ENCODE measurements at places on chromosomes 2 and 18. TPM values are rescaled to one million over a fixed set of nuclear protein-coding genes. Genes with fewer than 3 reads are reported as not detected.

DNA sequence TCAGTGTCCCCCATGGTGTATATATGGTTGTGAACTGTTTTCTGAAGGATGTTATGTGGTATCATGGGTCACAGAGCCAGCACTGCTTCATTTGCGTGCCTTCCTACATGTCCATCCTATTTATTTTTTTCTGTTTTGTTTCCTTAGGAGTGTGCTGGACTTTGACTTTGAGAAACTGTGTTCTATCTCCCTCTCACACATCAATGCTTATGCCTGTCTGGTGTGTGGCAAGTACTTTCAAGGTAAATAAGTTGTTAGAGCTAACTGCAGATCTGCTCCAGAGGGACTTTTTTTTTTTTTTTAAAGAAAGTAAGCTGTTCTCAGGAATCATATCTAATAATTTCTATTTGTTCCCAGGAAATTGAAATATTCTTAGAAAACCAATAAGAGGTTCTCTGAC is 5.4 kb downstream of the USP39 start:
- no peak for DNase-seq

The LCT gene
- 0.06 TPM for total RNA-seq

DNA sequence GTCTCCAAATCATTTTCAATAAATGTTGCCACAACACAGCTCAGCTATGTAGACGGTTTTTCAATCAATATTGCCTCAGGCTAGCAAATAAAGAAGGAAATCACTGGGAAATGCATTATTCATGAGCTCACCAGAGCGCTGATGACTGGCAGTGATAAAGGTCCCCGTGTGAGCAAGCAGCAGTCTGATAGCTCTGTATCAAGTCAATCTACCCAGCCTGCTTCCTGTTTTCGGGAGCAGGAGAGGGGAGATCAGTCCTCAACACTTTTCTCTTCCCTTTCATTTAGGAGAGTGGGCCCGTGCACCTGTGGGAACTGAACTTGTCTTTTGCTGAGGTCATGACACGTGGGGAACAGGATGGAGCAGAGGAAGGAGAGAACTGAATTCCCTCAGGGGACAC is 253.9 kb upstream of the SIX2 start:
- no peak for DNase-seq

The UGT1A4 gene
- total RNA-seq: not detected
